ENCODE measurements at places on chromosomes 11 and 22.

DNA sequence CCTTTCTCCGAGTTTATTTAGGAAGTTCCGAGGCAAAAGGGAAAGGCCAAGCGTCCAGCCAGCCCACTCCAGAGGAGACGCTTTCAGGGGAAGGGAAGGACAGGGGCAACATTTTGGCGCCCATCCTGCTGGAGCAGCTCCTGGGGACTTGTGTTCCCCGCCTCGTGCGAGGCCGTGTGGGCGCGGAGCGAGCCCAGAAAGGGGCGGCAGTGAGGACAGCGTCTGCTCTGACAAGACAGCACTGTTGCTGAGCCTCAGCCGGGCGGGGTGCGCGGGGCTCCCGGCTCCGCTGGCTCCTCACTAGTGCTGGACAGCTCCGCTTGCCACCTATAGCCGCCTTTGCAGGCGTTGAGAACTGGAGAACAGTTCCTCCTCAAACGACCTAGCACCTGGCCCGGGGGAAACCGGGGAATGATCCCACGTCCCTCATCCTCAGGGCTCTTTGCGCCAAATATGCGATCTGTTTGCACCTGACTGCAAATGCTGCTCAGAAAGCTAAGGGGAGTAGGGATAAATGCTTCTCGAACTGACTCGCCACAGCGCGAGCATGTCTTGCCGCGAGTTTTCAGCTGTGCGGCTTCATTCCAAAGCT lies 722 bp upstream of the GUCY1A2 start:
- no peak for DNase-seq

DNA sequence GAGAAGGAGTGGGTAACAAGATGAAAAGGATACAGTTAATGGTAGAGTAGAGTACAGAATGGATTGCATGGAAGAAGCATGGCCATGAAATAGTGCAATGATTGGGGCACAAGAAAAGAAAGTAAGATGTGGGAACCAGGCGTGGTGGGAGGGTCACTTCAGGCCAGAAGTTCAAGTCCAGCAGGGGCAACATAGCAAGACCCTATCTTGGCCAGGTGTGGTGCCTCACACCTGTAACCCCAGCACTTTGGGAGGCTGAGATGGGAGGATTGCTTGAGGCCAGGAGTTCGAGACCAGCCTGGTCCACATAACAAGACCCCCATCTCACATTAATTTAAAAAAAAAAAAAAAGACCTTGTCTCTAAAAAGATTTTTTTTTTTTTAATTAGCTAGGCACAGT lies 1.4 kb upstream of the C11orf52 start:
- DNase-seq: no peak

DNA sequence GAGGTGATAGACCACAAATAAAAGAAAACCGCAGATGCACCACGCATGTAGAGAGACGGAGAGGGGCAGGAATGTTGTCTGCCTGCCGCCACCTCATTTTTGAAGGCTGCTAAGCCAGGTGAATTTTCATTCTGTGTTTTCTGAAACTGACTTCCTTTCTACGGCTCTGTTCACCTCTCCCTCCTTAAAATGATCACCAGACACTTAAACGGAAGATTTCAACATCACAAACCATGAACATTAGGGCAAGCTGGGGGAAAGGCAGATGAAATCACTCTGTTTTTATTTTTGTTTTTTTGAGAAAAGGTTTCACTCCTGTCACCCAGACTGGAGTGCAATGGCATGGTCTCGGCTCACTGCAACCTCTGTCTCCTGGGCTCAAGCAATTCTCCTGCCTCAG lies 232.4 kb downstream of the MIAT start:
- no peak for DNase-seq

GRCh38 chr11:94104734-94105133 lies 23.9 kb upstream of the PANX1 start:
- DNase-seq: no peak

GRCh38 chr11:114315749-114316368 lies 19.7 kb downstream of the NNMT start:
- DNase-seq: no peak

DNA sequence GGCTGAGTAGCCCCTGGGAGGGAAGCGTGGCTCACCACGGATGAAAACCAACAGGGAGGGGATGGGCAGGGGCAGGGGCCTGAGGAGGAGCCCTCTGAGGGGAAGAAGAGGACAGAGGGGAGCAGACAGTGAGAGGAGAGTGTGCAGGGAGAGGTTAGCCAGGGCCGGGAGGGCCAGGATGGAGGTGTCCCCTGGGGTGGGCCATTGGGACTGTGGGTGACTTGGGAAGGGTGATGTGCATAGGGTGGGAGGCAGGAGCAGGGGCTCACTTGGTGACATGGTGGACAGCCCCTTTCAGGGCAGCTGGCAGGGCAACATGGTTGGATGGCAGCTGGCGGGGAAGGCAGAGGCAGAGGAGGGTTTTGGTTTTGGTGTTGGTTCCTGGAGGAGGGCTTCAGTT lies 5.6 kb upstream of the GDPD5 start:
- DNase-seq: no peak

GRCh38 chr11:87020764-87021365 lies 16.9 kb upstream of the TMEM135 start:
- no peak for DNase-seq

DNA sequence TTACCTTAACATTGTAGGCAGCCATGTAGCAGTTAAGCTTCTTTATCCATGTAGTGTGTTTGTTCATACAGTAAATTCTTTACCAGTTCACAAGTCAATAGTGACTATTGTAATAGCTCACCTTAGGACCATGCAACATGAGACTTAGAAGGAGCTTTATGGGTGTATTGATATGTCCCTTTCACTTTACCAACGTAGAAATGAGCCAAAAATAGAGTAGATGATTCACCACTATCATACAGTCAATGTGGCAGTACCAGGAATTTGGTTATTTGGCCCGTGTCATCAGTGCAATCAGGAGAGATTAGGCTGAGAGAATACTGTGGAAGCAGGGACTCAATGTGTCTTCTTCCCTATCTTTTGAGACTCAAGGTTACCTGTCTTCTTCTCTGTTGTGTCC lies 4.7 kb downstream of the ZDHHC13 start:
- DNase-seq: no peak

- DNase-seq: no peak
Observed at GRCh38 chr11:101003468-101003867, 126.1 kb downstream of the PGR start.

- no peak for DNase-seq
Observed at GRCh38 chr11:69912911-69913451, 93.8 kb upstream of the FGF3 start.

GRCh38 chr11:83249972-83250593 lies 36.1 kb downstream of the CCDC90B start:
- no peak for DNase-seq

DNA sequence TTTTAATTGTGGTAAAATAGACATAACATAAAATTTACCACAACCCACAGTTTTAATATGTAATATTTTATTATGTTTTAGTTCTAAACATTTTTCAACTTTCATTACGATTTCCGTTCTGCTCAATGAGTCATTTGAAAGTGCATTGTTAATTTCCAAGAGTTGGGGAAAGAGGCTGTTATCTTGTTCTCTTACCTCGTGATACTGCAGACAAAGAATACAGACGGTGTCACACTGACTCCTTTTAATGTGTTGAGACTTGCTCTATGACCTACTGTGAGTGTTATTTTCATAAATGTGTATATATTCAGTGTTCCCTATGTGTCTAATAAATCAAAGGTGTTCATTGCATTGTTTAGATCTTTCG lies 10.8 kb upstream of the RAC2 start:
- DNase-seq: no peak

GRCh38 chr11:278001-278951 lies at the start of gene NLRP6:
NLRP6 (plus strand) TSS chr11:278407; CDS start chr11:278570, 163 bp downstream.
- no peak for DNase-seq

DNA sequence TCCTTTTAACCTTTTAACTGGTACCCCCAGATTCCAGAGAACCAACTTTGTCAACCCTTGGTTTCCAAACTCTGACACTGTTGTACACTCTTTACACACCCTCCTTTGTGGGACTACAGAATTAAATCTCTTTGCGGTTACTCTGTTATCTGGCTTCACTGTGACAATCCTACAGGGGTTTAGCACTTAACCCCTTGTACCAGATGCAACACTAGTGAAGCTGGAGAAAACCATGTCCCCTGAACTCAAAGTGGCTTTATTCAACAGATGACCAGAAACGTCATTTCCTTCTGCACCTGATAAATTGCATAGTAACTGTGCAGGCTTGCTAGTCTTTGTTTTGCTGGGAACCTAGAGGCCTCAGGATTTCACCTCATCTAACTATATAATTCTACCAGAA lies 5.6 kb upstream of the GAB2 start:
- no peak for DNase-seq

DNA sequence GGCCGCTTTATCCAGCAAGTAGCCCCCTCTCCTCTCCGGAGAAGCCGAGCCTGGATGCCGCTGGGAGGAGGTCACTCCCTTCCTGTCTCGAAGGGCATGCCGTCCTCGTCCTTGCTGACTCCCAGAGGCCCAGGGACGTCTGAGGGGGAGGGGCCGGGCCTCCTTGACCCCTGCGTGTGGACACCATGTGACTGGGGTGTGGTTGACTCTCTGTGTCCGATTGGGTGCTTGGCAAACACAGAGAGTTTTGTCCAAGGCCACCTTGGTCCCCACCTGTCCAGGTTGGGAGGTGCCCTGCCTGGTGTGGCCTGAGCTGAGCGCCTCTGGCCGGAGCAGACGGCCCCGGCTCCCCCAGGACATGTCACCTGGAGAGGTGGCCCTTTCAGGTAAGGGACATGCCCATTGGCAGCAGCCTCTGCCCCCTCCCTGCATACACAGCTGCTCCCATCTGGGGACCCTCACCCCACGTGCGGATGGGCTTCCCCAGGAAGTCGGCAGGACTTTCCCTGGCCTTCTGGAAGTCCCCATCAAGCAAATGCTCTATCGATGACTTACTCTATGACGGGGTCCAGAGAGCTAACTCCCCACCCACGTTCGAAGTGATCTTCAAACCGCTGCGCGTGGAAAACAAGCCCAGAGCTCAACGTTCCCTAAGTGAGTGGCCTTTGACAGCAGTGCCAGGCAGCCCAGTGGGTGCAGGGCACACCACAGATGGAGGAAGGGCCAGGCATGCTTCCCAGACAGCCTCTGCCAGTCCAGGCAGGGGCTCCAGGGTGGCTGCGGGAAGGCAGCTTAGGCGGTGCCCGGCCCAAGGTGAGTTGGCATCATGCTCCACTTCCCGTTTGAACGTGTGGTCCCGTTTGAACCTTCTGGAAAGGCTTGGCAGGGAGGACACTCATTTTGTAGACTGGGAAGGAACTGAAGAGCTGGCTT lies at the start of gene SMIM38:
SMIM38 (plus strand) TSS at position 634 of the 933 bp plus-strand sequence. CDS start 1,912 bp downstream, outside the sequence.
- DNase-seq: no peak

- DNase-seq: no peak
Observed at GRCh38 chr11:10139656-10140055, 154.4 kb downstream of the SBF2 start.

- no peak for DNase-seq
Observed at GRCh38 chr11:567011-567628, 6.3 kb downstream of the RASSF7 start.

DNA sequence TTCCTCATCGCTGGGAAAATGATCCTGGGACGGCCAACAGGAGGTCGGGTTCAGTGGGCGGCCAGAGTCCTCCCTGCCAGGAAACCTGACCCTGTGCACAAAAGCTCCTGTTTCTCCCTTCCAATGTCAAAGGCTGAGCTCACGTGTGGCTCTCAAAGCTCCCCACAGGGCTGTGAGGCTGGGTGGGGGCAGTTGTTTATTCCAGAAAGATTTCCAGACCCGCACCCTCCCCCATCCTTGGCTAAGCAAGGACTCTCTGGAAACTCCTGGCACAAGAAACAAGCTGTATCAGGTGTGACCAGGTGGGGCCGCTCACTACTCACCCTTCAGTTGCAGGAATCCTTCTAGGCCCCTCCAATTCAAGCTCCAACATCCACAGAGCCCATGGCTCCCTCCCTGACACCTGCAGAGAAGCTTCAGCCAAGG lies 131.9 kb downstream of the SHANK2 start:
- no peak for DNase-seq

DNA sequence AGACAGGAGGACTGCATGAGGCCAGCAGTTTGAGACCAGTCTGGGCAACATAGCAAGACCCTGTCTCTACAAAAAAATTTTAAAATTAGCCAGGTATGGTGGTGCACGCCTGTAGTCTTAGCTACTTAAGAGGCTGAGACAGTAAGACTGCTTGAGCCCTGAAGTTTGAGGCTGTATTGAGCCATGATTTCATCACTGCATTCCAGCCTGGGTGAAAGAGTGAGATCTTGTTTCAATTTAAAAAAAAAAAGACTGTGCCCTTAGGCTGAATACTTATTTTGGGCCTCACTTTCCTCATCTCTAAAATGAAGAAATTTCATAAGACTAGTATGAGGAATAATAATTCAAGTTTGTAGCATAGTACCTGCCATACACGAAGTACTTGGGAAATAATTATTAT lies 6.9 kb downstream of the AQP11 start:
- DNase-seq: no peak

- no peak for DNase-seq
Observed at GRCh38 chr22:36756746-36757655, 18.9 kb downstream of the IFT27 start.

- peak; percentile 24 for DNase-seq
Observed at GRCh38 chr22:45164270-45165088, 754 bp downstream of the NUP50 start.

DNA sequence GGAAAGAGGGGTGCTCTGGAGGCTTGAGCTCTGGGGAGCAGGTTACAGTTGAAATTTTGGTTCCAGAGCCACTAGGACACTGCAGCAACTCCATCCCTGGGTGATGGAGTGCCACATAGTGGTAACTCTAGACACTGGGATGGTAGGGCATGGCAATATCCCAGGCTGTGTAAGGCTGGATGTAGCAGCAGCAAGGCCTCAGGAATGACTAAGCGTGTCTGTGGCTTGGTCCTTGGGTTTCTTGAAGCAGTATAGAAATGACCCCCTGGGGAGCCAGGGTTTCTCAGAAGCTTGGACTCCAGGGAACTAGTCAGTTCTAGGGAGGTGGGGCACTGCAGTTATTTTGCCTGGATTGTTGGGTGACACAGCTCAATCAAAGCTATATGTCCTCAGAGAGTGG lies 8.1 kb downstream of the MS4A4A start:
- DNase-seq: no peak

- no peak for DNase-seq
Observed at GRCh38 chr11:7439746-7440320, 45.5 kb upstream of the OLFML1 start.
